Esophagus muscularis mucosa (tissue), 4 donors: ENCODE measurements at places on chromosomes 7 and 10. TPM values are rescaled to one million over a fixed set of nuclear protein-coding genes. Genes with fewer than 3 reads are reported as not detected.

DNA sequence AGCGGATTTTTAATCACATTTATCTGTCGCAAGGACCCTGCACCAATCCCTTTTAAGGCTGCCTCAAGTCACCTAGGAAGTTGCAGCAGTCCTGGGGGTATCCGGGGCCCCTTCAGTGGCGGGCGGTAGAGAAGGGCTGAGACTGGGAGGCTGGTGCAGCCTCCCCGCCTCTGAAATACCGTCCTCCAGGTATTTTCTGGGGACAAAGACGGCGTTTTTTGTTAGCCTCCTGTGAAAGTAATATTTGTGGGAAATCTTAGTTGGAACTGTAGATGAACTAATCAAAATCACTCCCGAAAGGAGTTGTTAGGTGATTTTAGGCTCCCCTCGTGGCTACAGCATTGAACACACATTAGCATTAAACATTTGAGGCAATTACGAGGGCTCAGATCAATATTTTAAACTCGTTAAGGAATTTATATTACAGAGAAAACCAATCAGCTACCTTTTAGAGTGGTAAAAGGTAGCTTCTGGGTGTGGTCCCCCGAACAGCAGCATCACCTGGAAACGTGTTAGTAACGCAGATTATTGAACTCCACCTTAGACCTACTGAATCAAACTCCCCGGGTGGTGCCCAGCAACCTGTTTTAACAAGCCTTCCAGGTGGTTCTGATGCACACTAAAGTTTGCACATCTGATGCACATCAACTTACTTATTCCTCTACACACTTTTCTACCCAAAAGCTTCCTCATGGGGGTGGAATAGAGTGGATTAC, 530 bp upstream of the ANXA7 start:
- no peak for DNase-seq
- H3K27me3 ChIP-seq: no peaks in the 10 kb centered on the region
- H3K27ac ChIP-seq: peak overlapping the region; percentile 97
- H3K4me3 ChIP-seq: peak overlapping the region; percentile 79
- H3K4me1 ChIP-seq: peaks cover 26% of the 10 kb centered on the region

GRCh38 chr10:22676435-22676834, 37.9 kb downstream of the PIP4K2A start:
- H3K36me3 ChIP-seq: no peaks in the 10 kb centered on the region
- peaks cover 11% of the 10 kb centered on the region for H3K4me1 ChIP-seq
- H3K27me3 ChIP-seq: no peaks in the 10 kb centered on the region
- H3K27ac ChIP-seq: no peak overlapping the region

The PAPOLB gene
- total RNA-seq: 0.46 TPM

DNA sequence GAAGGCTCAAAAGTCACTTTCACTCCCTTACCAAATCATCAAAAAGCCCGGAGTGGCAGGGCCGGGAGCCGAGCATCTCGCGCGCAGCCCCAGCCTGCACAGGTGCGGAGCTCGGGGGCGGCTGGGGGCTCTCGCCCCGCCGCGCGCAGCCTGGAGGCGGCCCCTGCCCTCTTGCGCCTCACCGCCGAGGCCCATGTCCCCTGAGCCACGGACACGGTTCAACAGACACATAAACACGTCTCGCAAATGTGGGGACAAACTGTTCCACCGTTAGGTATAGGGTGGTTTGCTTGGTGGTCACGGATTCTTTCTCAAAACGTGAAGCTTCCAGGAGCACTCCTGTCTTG, 700 bp downstream of the GSAP start:
- no peaks in the 10 kb centered on the region for H3K36me3 ChIP-seq
- H3K4me1 ChIP-seq: peaks cover 30% of the 10 kb centered on the region
- H3K27ac ChIP-seq: peak overlapping the region; percentile 84
- no peaks in the 10 kb centered on the region for H3K27me3 ChIP-seq
- DNase-seq: no peak
- peak overlapping the region; percentile 94 for H3K4me3 ChIP-seq

DNA sequence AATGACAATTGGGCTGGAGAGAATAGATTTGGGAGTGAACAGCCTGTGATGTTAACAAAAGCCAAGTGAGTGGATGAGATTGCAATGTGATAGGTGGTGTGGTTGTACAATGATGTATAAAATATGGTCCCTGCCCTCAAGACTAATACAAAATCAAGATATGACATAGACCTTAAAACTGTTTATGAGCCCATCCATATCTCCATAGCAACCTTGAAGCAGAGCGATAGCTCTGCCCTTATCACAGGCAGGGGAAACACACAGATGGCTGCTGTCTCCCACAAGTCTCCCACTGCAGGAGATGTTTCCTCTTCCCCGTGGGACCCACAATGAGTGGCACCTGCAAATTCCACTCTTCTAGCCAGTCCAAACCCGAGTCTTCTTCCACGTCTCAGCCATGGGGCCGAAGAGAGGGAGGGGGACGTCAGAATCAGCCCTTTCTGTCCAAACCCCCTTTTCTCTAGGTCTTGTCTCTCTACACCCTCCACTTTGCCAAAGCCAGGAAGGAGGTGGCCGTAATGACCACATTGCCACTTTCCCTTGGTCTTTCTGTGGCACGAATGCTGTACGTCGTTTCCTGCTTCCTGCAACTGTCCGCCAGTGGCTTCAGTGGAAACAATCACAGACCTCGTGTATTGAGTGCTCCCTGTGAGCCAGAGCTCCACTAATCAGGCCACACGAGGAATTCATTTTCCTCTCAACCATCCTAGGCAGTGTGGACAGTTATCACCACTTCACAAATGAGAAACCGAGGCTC, 7.5 kb upstream of the TBXAS1 start:
- no peak overlapping the region for H3K4me3 ChIP-seq
- no peaks in the 10 kb centered on the region for H3K27me3 ChIP-seq
- no peaks in the 10 kb centered on the region for H3K36me3 ChIP-seq

The SGPL1 gene
- total RNA-seq: 21.6 TPM

- DNase-seq: no peak
- H3K27ac ChIP-seq: no peak overlapping the region
- H3K27me3 ChIP-seq: no peaks in the 10 kb centered on the region
- H3K36me3 ChIP-seq: no peaks in the 10 kb centered on the region
Measured at GRCh38 chr7:41576166-41576565, 126.7 kb downstream of the INHBA start.

- H3K4me3 ChIP-seq: peak overlapping the region; percentile 11
- DNase-seq: no peak
- peaks cover 32% of the 10 kb centered on the region for H3K4me1 ChIP-seq
- no peaks in the 10 kb centered on the region for H3K27me3 ChIP-seq
- peak overlapping the region; percentile 82 for H3K27ac ChIP-seq
Measured at GRCh38 chr10:3095373-3096139, 28.2 kb downstream of the PFKP start.

The C7orf57 gene
- not detected for total RNA-seq

DNA sequence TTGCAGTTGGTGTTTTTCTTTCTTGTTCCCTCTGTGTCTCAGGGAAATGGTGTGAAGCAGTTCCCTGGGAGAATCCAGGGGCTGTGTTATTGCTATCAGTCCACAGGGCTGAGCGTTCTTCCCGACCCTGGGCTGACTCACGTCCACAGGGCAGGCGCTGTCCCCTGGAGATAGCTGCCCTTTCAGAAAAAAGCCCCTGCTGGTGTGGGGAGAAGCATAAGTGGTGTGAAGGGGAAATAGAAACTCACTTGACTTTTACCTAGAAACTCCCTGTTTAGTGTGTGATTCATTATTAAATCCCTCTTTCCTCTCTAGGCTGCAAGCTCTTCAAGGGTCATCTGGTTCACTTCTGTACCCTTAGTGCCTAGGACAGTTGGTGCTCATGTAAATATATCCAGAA, 63.3 kb upstream of the SMNDC1 start:
- no peaks in the 10 kb centered on the region for H3K4me1 ChIP-seq
- no peak overlapping the region for H3K27ac ChIP-seq
- no peak for DNase-seq
- no peaks in the 10 kb centered on the region for H3K27me3 ChIP-seq

The GLRX3 gene
- 61.4 TPM for total RNA-seq

The TACR2 gene
- total RNA-seq: 64.3 TPM

The MDFIC gene
- 38.4 TPM for total RNA-seq

GRCh38 chr7:103887853-103888602, 101.4 kb downstream of the RELN start:
- H3K36me3 ChIP-seq: no peaks in the 10 kb centered on the region
- no peaks in the 10 kb centered on the region for H3K4me1 ChIP-seq
- no peak overlapping the region for H3K27ac ChIP-seq
- DNase-seq: no peak
- no peaks in the 10 kb centered on the region for H3K27me3 ChIP-seq

DNA sequence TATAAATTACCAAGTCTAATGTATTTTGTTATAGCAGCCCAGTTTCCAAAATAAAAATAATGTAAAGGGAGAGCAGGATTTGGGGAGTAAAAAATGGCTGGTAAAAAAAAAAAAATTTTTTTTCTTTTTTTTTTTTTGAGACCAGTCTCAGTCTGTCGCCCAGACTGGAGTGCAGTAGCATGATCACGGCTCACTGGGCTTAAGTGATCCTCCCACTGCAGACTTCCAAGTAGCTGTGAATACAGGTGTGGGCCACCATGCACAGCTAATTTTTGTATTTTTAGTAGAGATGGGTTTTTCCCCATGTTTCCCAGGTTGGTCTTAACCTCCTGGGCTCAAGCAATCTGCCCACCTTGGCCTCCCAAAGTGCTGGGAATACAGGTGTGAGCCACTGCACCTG, 4.8 kb upstream of the LSM8 start:
- no peak overlapping the region for H3K27ac ChIP-seq
- no peaks in the 10 kb centered on the region for H3K27me3 ChIP-seq
- DNase-seq: no peak
- H3K36me3 ChIP-seq: no peaks in the 10 kb centered on the region
- peaks cover 9% of the 10 kb centered on the region for H3K4me1 ChIP-seq

The TMEM196 gene
- not detected for total RNA-seq

GRCh38 chr7:138978541-138979184, 2.5 kb downstream of the KIAA1549 start:
- peaks cover 18% of the 10 kb centered on the region for H3K4me1 ChIP-seq
- H3K27ac ChIP-seq: no peak overlapping the region
- H3K27me3 ChIP-seq: no peaks in the 10 kb centered on the region
- no peaks in the 10 kb centered on the region for H3K36me3 ChIP-seq
- H3K4me3 ChIP-seq: no peak overlapping the region
